ELF-1 (cell line): ENCODE measurements at places on chromosomes 6 and 20.
A peak's percentile ranks its signal among the peaks of the same experiment; 100 is the strongest.

GRCh38 chr6:151056230-151056907 lies 183.4 kb upstream of the AKAP12 start:
- no peak for DNase-seq

- DNase-seq = no peak
These were observed 46.9 kb downstream of the GINS1 start for GRCh38 chr20:25454153-25454900.

- peak; percentile 21 for DNase-seq
These were observed 785 bp upstream of the THBD start for GRCh38 chr20:23050076-23050838.

DNA sequence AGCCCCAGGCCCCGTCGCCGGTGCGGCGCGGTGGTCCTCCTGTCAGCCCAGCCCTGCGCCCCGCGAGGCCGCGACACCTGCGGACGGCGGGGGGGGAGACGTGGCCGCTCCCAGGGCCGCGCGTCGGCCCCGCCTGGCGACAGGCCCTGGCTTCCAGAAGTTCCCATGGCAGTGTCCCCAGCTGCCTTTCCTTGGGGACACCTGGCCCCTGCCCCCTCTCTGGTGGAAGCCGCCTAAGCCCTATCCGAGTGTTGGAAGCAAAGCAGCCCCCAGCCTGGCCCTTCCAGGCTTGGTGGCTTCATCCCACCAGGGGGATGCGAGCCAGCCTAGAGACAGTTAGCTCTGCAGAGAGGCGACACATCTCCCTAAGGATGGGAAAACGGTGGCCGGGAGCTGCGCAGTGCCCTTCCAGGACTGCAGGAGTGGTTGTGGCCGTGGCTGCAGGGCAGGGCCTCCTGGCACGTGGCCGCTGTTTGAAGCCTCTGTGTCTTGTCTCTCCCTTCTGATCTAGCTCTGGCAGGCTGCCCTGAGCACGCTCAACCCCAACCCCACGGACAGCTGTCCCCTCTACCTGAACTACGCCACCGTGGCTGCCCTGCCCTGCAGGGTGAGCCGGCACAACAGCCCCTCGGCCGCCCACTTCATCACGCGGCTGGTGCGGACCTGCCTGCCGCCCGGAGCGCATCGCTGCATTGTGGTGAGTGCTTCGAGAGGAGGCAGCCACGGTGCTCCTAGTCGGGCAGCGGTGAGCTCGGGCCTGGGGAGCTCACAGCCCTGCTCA lies 816 bp downstream of the NPEPL1 start:
- peak; percentile 47 for DNase-seq

- DNase-seq = no peak
These were observed 21.7 kb downstream of the SERPINB1 start for GRCh38 chr6:2819978-2820377.

- DNase-seq = no peak
These were observed 5.1 kb upstream of the DEF6 start for GRCh38 chr6:35292494-35292893.

GRCh38 chr6:77548662-77549366 lies 85.5 kb upstream of the HTR1B start:
- DNase-seq = no peak

DNA sequence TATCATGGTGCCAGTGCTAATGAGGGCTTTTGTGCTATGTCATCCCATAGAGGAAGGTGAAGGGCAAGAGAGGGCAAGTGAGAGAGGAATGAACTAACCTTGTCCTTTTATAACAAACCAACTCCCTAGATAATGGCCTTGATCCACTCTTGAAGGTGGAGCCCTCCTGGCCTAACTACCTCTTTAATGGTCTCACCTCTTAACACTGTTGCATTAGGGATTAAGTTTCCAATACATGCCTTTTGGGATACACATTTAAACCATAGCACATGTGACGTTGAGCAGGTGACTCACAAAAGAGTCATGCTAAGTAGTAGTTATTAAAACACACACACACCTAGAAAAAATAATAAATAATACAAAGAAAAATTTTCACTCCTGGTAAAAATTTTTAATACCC lies 36.9 kb downstream of the CCN2 start:
- DNase-seq = no peak

DNA sequence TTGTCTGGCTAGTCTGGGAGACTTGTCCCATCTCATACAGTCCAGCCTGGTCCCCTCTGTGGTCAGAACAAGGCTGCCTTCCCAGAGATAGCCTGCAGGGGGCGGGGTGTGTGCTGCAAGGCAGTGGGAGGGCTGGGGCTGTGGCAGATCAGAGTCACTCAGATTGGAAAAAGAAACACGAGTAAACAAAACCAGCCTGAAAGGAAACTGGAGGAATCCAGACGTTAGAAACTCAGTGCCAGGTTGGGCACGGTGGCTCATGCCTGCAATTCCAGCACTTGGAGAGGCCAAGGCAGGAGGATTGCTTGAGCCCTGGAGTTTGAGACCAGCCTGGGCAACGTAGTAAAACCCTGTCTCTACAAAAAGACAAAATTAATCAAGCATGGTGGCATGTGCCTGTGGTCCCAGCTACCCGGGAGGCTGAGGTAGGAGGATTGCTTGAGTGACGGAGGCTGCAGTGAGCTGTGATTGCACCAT lies 20.2 kb downstream of the LEMD2 start:
- DNase-seq = peak; percentile 86

DNA sequence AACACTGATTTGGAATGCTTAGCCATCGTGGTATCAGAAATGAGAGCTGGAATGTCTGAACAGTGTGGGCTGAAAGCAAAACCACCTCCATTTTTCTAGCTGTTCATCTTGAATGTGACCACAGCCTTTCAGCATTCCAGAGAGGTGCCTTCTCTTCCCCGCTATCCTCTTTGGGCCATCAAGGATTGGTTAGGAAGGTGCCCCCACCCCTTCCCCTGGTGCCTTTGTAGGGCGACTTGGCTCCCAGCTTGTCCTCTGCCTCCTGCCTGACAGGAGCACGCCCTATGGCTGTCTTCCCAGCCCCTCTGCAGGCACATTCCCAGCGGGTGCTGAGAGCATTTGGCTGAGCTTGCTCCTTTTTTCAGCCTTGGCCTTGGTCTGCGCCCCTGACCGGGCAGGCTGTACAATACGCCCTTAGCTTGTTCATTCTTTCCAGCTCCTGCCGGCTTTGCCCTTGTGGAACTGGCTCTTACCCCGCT lies 97.5 kb downstream of the ARMC2 start:
- no peak for DNase-seq

DNA sequence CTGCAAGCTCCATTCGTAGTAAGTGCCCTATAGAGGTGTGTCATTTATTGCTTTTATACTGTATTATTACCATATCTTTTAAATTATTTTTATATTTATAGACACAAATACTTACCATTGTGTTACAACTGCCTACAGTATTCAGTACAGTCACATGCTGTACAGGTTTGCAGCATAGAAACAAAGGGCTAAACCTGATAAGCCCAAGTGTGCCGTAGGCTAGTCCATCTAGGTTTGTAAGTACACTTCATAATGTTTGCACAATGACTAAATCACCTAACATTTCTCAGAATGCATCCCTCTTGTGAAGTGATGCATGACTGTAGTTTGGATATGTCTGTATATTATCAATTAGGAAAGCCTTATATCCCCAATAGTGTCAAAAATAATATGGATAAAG lies 122.8 kb downstream of the CLVS2 start:
- no peak for DNase-seq

- peak; percentile 28 for DNase-seq
These were observed 63.3 kb upstream of the PTGIS start for GRCh38 chr20:49631061-49631716.

DNA sequence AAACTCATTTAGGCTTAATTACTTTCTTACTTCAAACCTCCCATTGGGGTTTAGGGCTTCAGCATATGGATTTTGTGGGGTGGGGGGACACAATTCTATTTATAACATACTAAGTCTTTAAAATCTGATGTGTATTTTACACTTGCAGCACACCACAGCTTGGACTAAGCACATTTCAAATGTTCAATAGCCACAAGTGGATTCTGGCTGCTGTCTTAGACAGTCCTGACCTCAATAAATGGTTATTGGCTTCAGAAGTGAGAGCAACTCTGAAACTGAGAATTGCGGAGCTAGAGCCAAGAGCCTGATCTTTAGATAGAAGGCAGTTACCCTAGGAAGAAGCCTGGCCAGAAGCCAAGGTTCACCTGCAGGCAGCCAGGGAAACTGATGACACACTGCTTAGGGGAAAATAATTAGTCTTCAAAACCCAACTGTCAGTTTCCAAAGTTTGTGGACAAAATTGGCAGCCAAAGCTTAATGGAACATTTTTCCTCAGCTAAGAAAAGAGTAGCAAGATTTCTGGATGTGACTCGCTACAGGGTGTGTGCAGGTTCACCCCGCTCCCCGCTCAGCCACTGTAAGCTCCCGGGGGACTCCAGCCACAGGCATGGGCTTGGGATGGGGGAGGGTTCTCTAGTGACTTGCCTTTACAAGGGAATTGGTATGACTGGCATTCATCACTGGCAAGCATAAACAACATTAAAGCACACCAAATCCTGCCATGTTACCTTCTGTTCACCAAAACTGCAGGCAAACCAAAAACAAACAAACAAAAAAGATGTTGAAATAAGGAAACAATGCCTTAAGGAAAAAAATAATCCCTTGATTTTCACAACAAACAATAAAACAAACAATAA lies 219.8 kb downstream of the TFAP2A start:
- no peak for DNase-seq

DNA sequence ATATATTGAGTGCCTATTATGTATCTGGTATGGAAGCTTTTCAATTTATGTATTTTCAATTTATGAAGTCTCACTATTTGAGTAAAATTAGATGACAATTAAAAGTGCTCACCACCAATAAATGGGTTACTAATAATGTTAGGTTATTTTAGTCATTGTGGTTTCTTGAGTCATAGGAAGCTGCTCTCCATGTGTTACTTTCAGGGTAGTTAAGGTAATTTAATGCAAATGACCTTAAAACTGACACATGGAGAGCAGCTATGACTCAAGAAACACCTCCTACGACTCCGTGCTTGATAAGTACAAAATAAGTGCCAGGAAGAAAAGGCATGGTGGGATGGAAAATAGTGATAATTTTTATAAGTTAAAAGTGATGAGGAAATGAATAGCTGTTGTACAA lies 16.5 kb upstream of the TINAG start:
- DNase-seq = no peak

DNA sequence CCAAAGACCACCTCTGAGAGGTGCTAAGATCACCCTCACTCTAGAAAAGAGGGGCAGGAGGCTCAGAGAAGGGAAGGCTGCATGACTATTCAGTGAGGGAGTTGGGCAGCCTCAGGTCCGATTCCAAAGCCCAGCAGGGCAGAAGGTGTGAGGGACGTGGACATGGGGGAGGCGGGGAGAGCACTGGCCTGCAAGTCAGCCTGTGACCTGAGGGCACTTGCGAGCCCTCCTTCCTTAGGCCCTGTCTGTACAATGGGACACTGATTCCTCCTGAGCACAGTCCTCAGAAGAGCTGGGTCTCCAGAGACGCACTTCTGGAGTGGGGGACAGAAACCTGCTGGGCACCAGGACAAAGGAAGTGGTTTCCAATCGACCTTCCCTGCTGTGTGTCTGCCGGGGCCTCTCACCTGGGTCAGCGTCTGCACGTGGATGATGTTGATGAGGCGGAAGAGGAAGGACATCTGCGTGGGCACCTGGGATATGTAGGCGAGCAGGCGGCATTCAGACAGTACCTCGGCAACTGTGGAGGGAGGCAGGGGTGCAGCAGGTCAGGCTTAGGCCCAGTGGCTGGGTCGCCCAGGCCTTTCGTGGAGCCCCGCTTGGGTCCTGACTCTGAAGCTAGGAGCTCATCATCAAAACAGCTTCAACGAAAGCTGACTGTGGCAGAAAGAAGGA lies 48.5 kb downstream of the MYH7B start:
- DNase-seq = no peak

DNA sequence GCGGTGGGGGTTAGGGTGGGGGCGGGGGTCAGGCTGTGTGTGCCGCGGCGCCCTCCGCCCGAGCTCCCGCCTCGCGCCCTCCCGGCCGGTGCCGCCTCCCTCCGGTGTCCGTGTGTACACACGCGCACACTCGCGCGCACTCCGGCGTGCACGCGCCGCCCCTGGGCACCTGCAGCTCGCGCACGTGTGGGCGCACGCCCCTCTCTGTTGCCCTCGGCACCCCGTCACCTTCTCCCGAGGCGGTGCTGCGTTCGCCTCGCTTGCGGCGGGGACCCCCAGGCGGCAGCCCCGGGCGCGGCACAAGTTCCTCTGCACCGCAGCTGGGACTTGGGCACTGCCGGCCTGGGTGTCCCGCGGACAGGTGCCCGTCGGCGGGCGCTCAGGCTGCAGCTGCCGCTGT lies 525 bp downstream of the MACROD2 start:
- DNase-seq = peak; percentile 49

DNA sequence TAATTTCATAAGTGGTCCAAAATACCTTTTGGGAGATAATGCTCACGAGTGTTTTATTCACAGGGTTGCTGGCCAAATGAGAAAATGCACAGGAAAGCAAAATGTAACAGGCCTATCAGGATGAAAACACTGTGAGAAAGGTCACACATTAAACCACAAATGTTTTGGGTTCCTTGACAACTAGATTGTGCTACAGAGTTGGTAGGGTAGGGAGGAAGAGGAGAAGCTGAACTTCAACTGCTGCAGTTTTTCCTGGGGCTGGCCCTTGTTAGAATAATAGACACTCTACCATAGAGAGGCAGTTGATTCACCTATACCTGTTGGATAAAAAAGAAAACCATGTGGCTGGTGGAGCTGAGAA lies 28.1 kb upstream of the PAQR8 start:
- DNase-seq = no peak

GRCh38 chr20:62892348-62893304 lies 31.0 kb upstream of the TCFL5 start:
- no peak for DNase-seq

DNA sequence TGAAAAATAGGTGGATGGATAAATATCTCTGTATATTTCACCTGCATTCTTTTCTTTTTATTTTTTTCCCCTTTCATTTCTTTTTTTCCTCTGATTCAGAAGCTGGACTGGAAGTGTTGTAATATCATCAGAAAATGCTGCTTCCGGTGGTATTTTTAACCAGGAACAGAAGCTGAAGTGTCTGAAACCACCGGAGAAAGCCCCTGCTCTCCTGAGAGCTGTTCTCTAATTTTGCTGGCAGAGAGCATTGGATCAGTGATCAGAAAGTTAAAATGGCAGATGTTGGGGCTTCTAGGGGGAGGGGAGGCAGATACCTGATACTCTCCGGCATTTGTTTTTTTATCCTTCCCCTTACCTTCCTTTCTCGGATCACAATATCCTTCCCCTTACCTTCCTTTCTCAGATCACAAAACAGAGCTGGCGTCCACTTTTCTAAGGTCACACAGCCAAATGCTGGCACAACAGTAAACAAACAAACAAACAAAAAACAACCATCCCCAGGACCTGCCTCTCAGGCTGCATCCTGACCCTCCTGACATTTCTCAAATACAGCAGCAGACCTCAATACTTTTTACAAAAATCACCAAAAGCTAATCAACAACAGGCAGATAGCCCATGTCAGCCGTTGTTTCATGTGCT lies 143.2 kb upstream of the ZNF217 start:
- DNase-seq = no peak
